Tongue (tissue), 3 donors: ENCODE measurements at places on chromosomes 7 and 10. TPM values are rescaled to one million over a fixed set of nuclear protein-coding genes. Genes with fewer than 3 reads are reported as not detected.

Gene LDB3
- total RNA-seq, result 314 TPM

DNA sequence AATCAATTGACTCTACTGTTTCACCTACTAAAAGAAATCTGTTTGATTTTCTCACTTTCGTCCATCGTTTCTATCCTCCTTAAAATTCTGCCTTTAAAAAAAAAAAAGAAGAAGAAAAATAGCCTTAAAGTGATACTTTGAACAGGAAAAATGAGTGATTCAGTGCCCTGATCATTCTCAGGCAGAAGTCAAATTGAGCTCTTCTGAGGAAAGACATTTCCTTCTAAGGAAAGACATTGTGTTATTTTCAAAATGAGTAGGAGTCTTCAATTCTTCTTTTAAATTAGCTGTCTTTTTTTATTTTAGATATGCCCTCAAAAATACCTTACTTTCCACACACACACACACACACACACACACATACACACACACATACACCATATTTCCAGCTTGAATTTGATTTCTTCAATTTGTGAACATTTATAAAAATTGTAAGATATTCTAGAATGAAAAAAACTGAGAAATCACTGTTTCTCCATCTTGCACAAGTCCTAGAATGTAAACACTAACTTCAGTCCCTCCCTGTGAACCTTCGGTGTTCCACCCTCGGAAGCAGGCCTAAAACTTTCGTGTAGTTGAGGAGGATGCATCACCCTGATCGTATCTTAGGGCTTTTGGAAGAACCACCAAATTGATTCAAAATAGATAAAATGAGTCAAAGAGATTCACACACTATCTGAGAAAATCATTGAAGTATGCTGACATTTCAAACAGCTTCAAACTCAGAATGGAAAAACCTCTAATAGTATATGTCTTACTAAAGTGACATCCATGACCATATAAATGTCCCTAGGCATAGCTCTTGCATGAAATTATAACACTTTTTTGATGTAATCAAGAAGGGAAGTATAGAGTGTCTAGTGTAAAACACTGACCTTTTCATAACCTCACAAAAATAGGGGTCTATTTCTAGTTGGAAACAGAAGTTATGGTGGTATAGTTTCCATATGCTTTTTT lies 270.8 kb downstream of the GATA3 start:
- no peak for DNase-seq

- DNase-seq, result peak; percentile 29
Measured at GRCh38 chr7:127892488-127893314, 138.5 kb downstream of the LRRC4 start.

- DNase-seq, result no peak
Measured at GRCh38 chr10:105413997-105414396, 772.9 kb downstream of the SORCS3 start.

DNA sequence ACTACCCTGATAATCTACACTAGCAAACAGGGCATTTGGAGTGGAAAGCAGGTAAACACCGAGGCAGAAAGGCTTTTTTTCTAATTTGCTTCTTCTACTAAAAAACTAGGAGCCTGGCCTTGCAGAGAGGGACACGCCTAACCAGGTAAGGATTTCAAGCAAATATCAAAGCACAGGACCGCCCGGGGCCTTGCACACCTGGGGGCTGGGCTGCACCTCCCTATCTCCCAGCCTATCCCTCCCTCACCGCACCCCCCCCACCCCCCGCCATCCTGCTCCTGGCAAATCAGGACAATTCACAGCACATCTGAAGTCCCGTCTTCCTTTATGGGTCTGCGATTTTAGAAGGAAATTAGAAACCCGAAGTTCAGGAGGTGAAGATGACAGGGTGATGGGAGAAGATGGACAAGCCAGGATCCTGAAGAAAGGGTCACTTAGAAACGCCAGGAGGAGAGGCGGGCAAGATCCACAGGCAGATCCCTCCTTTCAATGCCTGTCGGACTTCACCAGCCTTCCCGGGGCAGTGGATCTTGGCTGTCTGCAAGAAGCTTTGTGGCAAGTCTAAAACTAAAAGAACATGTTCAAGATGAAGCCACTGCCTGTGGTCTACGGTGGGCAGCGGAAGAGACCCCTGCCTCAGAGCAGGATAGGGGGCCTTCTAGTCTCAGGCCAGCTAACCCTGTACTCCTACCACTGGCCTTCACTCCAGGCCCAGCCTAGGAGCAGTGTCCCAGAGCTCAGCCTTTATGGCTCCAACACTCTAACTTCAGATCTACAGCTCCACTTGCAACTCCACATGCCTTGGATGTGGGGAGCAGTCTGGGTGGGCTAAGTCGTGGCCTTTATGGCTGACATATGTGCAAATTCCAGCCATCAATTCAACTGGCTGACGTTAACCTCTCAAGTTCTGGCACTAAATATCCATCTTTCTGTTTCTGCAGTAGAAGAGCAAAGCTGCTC lies 43.9 kb downstream of the TNS3 start:
- no peak for DNase-seq

DNA sequence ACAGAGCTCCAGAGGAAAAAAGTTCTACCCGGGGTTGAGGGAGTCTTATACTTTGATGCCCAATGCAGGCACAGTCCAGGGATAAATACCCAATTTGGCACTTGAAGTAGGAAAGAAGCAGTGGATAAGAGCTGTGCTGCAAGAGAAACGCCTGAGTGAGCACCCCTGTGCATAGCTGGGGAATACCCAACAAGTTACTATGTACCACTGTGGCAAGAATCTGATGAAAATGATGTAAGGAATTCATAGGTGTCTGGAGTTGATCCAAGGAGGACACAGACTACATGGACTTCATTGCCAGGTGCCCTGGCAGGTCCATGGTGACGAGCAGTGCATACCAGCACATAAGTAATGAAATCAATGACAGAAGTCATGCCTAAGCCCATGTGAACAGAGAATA lies 183.7 kb upstream of the FEZF1 start:
- DNase-seq, result no peak

GRCh38 chr7:150379441-150380379 lies 580 bp downstream of the ZNF775 start:
- DNase-seq, result peak; percentile 52

- DNase-seq, result peak; percentile 94
Measured at GRCh38 chr10:72690071-72690755, 1.7 kb upstream of the MCU start.
